ENCODE measurements at places on chromosomes 1 and 21. TPM values are rescaled to one million over a fixed set of nuclear protein-coding genes. Genes with fewer than 3 reads are reported as not detected.
A peak's percentile ranks its signal among the peaks of the same experiment; 100 is the strongest.

The CR1 gene
- polyA plus RNA-seq = 0.13 TPM

The DNAI4 gene
- polyA plus RNA-seq = 0.18 TPM

The FAM229A gene
- 1.8 TPM for polyA plus RNA-seq

The HFM1 gene
- polyA plus RNA-seq = 0.08 TPM

DNA sequence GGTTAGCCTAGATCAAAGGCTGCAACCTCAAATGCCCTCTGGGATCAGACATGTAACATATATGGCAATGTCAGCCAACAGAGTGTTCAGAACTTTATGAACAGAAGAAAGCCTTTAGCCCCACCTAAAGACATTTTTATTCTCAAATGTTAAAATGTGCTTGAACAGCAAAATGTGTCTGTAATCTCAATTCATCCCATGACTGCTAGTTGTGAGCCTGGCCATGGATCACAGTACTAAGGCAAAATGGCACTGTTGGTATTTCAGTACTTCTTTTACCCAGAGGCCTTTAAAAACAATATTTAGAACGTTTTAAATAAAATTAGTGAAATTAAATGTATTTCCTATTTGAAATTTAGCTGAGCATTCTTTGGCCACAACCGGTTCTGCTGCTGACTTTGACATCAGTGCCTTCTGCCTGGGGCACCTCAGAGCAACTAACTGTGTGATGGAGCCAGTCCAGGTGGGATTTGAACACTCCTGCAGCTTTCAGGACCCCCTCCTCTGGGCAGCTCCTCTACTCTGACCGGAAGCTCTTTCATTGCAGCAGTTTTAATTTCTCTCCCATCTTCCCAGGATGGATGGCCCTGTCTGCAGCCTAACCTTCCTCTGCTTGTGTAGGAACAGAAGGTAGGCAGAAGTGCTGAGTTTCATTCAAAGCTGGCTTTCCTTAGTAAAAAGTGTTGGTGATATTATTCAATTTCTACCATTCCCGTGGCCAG lies 68.3 kb upstream of the NFIA start:
- no peaks in the 10 kb centered on the region for H3K27me3 ChIP-seq
- no peak for DNase-seq
- H3K4me3 ChIP-seq = no peak overlapping the region
- peaks cover 10% of the 10 kb centered on the region for H3K4me1 ChIP-seq

DNA sequence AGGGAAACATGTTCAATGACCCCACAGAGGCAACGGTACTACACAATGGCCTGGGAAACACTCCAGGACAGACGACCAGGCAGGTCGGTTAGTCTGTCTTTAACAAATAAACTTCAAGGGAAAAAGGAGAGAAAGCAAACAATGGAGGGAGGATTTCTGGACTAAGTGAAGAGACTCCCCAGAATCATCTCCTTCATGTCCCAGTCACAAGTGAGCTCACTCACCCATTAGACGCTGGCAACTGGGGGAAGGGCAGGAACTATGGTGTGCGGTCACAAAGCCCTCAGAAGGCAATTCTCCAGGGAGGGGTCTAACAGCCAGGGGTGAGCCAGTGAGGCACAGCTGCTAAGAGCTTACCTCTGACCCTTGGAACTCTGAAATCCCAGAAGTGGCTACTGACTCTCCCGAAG lies 55.7 kb upstream of the NADK start:
- no peaks in the 10 kb centered on the region for H3K36me3 ChIP-seq
- no peak overlapping the region for H3K27ac ChIP-seq
- no peak for DNase-seq
- no peaks in the 10 kb centered on the region for H3K27me3 ChIP-seq
- no peaks in the 10 kb centered on the region for H3K4me1 ChIP-seq
- no peak overlapping the region for H3K4me3 ChIP-seq

DNA sequence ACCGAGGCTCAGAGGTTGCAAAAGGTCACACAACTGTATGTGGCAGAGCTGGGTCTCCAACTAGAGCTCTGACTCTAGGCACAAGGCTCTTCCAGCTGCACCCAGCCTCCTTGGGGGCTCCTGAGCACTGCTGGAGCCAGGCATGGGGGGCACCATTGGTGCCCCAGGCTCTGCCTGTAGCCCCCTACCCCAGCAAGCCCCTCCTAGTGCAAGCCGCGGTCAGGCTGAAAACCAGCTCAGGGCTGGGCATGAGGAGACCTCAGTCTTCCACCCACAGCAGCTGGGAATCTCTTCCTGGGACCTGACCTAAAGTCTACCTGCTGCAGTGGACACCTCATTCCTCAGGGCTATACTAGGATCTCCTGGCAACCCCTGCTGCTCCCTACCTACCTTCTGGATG lies 14.6 kb downstream of the TNNT2 start:
- no peak overlapping the region for H3K27ac ChIP-seq
- no peaks in the 10 kb centered on the region for H3K27me3 ChIP-seq
- no peaks in the 10 kb centered on the region for H3K4me1 ChIP-seq

DNA sequence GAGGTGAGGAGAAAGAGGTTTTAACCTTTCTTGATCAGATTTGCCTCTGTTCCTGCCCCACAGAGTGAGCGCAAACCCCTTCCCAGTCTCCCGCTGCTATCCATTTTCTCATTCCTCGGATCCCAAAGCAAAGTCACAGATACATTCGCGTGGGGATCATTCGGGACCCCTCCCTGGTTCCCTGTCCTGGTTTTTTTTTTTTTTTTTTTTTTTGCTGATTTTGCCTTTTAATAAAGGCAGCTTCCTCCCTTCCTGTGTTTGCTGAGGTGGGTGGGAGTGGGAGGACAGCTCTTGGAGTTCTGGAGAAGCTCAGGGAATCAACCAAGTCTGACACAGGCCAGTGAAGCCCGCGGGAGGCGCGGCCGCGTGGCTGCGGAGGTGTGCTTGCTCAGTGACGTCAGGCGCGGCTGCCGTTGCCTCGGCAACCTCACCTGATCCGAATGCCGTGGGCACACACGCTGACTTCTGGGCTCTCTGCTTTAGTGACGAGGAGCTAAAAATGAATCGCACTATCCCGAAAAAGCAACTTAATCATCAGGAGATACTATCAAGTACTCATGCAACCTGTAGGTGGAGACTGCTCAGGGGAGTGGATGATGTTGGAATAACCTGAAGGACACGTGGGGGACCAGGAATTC lies 106.4 kb downstream of the TBX19 start:
- no peak overlapping the region for H3K27ac ChIP-seq
- H3K4me3 ChIP-seq = no peak overlapping the region
- peaks cover 6% of the 10 kb centered on the region for H3K4me1 ChIP-seq
- no peaks in the 10 kb centered on the region for H3K36me3 ChIP-seq
- DNase-seq = peak; percentile 61

GRCh38 chr1:45654540-45655280 lies 30.9 kb upstream of the CCDC17 start:
- peaks cover 15% of the 10 kb centered on the region for H3K4me1 ChIP-seq
- peaks cover 98% of the 10 kb centered on the region for H3K36me3 ChIP-seq
- H3K27ac ChIP-seq = no peak overlapping the region

DNA sequence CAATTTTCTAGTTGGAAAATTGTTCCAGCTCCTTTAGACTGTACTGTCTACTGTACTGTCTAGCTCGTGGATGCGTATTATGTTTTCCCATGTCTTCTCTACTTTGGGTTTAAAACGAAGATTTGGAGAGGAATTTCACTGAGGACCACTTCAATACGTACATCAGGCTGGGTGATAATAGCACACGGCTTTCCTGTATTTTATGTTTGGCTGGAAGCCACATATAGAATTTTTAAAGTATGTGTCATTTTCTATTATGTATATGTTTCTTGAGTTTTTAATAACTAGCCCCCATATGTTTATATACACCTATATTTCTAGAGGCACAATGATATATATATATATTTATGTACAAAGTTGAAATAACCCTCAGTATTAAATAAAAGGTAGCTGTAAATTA lies 226.4 kb downstream of the GREM2 start:
- H3K4me1 ChIP-seq = no peaks in the 10 kb centered on the region
- no peaks in the 10 kb centered on the region for H3K27me3 ChIP-seq
- H3K27ac ChIP-seq = no peak overlapping the region
- H3K36me3 ChIP-seq = no peaks in the 10 kb centered on the region
- no peak for DNase-seq

DNA sequence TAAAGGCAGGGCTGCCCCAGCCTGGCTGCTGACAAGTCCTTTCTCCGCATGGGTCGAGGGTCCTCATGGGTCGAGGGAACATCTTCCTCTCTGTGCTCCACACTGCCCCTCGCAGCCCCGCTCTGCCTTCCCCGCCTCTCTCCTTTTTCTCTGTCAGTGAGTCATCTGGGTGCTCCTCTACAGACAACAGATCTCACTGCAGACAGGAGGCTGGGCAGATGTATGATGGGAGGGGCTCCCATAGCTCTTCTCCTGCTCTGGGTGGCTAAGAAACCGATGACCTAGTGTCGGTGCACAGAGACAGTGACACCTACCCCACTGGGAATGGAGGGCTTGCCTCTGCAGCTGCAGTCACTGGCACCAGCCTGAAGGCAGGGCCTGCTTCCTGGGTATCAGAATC lies 5.5 kb downstream of the KCNA10 start:
- no peak overlapping the region for H3K4me3 ChIP-seq
- no peaks in the 10 kb centered on the region for H3K36me3 ChIP-seq
- no peak overlapping the region for H3K27ac ChIP-seq
- no peak for DNase-seq
- H3K27me3 ChIP-seq = no peaks in the 10 kb centered on the region
- no peaks in the 10 kb centered on the region for H3K4me1 ChIP-seq

DNA sequence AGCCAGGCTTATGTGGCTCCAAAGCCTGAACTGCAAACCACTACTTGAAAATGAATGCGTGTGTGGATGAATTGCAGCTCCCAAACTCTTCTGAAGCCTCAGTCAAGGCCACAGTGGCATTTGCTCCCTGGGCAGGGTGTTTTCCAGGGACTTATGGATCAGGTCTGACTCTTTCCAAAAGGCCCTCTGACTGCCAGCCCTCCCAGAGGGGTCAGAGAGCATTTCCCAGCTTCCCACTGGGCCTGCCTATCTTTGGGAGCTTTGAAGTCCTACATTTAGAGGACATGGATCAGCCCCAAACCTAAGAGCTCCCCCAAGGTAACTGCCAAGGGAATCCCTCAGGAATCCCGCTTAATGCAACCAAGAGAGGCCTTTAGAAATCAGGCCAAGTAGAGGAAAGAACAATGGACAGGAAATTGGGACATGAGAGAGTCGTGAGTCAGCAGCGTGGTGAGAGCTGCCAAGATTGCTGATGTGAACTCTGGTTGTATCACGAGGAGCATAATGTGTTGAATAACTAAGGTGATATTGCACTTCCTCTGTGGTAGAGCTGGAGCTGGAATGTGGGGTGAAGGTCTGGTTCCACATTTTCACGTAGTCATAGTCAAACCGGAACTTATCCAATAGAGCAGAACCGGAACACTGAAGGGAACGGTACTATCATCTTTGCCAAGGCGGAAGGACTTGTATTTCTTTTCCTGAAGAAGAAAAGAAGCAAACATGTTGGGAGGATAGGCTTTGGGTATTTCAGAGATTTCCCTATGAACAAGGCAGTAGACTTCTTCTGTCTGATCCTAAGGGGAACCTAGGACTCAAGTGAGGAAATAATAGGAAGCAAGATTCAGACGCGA lies 99.4 kb upstream of the JUN start:
- no peaks in the 10 kb centered on the region for H3K36me3 ChIP-seq
- H3K4me3 ChIP-seq = no peak overlapping the region
- no peaks in the 10 kb centered on the region for H3K27me3 ChIP-seq
- H3K4me1 ChIP-seq = peaks cover 64% of the 10 kb centered on the region
- peak overlapping the region; percentile 88 for H3K27ac ChIP-seq
- peak; percentile 87 for DNase-seq

- peaks cover 82% of the 10 kb centered on the region for H3K4me1 ChIP-seq
- H3K4me3 ChIP-seq = peak overlapping the region; percentile 66
- H3K36me3 ChIP-seq = no peaks in the 10 kb centered on the region
- peak overlapping the region; percentile 79 for H3K27ac ChIP-seq
Measured at GRCh38 chr1:51729824-51730301, 113.0 kb downstream of the OSBPL9 start.

GRCh38 chr1:47435506-47436303 lies 2.1 kb upstream of the FOXD2 start:
- no peaks in the 10 kb centered on the region for H3K36me3 ChIP-seq
- H3K4me3 ChIP-seq = no peak overlapping the region
- H3K4me1 ChIP-seq = no peaks in the 10 kb centered on the region
- no peak overlapping the region for H3K27ac ChIP-seq

DNA sequence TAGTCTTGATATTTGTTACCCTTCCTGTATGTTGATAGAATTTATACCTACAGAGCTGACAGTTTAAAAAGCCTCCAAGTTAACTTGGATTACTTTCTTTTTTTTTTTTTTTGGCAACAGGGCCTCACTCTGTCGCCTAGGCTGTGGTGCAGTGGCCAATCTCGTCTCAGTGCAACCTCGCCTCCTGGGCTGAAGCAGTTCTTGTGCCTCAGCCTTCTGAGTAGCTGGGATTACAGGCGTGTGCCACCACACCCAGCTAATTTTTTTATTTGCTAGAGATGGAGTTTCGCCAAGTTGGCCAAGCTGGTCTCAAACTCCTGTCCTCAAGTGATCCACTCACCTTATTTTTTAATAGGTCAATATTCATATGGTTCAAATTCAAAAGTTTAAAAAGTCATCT lies 32.7 kb downstream of the WDTC1 start:
- peaks cover 54% of the 10 kb centered on the region for H3K36me3 ChIP-seq
- no peak overlapping the region for H3K27ac ChIP-seq
- no peak for DNase-seq
- no peaks in the 10 kb centered on the region for H3K27me3 ChIP-seq
- no peaks in the 10 kb centered on the region for H3K4me1 ChIP-seq
- no peak overlapping the region for H3K4me3 ChIP-seq

Data from psoas muscle (tissue), 8 donors.